Midbrain (tissue), 1 donor: ENCODE measurements at places on chromosomes 7 and 10.
A peak's percentile ranks its signal among the peaks of the same experiment; 100 is the strongest.

DNA sequence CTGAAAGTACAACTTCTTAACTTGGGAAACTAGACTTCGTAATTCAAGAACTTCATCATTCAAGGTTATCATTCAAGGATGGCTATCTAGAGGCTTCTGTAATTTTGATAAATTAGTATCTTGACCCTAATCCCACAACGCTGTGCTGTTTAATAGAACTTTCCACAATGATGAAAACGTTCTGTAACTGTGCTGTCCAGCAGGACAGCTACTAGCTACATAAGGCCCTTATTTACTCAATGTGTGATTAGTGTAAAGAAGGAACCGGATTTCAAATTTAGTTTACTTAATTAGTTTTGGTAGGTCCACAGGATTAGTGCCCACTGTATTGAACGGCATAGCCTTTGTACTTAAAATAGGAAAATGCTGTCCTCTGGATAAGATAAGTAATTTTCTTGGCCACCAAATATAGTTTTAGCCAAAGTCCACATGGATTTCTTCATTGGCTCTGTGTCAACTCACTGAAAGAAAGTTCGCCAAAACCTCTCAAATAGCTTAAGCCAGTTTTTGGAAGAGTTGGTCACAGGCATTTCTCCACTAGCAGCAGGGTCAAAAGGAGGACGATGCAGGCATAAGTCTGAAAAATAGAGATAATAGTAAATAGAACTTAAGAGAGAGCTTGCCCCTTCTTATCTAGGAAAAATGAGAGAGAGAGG, 17.3 kb downstream of the DGKI start:
- no peak for DNase-seq

DNA sequence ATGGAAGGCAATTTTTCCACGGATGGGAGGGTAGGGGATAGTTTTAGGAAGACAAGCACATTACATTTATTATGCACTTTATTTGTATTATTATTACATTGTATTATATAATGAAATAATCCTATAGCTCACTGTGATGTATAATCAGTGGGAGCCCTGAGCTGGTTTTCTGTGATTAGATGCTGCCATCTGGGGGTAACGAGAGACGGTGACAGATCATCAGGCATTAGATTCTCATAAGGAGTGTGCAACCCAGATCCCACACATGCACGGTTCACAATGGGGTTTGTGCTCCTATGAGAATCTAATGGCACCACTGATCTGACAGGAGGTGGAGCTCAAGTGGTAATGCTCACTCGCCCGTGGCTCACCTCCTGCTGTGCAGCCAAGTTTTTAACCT, 103.9 kb upstream of the STK17A start:
- no peak for DNase-seq

- DNase-seq = no peak
These were observed 78.9 kb downstream of the ANLN start for GRCh38 chr7:36468370-36469101.

DNA sequence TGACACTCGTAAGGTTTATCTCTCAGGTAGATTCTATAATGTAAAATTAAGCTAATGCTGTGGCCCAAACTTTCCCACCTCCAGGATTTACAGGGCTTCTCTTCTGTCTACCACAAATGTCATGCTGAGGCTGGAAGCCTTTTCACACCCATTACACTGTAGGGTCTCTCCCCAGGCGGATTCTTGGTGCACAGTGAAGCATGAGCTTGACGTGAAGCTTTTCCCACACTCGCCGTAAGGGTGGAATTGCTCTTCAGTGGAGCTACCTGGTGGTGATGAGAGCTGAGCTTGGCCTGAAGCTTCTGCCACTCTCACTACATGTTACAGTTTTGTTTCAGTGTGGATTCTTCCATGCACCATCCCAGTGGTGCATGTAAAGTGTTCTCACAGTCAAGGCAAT, 11.4 kb downstream of the FAM200A start:
- no peak for DNase-seq

- DNase-seq = no peak
These were observed 12.2 kb upstream of the HNRNPF start for GRCh38 chr10:43421201-43421507.

- no peak for DNase-seq
These were observed 146.7 kb upstream of the SP4 start for GRCh38 chr7:21281193-21281592.

GRCh38 chr10:31317652-31318381, 1.2 kb upstream of the ZEB1 start:
- no peak for DNase-seq

GRCh38 chr7:106484562-106484961, 176.4 kb downstream of the CCDC71L start:
- no peak for DNase-seq

DNA sequence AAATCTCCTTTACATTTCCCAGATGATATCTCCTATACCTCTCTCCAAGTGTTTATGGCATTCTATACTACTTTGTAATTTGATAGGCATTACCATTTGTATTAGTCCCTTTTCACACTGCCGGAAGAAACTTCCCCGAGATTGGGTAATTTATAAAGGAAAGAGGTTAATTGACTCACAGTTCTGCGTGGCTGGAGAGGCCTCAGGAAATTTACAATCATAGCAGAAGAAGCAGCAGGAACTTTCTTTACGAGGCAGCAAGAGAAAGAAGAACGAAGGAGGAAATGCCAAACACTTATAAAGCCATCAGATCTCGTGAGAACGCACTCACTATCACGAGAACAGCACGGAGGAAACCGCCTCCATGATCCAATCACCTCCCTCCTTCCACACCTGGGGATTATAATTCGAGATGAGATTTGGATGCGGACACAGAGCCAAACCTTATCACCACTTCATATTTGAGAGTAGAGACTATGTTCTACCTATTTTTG, 1194.6 kb downstream of the SORCS1 start:
- no peak for DNase-seq

DNA sequence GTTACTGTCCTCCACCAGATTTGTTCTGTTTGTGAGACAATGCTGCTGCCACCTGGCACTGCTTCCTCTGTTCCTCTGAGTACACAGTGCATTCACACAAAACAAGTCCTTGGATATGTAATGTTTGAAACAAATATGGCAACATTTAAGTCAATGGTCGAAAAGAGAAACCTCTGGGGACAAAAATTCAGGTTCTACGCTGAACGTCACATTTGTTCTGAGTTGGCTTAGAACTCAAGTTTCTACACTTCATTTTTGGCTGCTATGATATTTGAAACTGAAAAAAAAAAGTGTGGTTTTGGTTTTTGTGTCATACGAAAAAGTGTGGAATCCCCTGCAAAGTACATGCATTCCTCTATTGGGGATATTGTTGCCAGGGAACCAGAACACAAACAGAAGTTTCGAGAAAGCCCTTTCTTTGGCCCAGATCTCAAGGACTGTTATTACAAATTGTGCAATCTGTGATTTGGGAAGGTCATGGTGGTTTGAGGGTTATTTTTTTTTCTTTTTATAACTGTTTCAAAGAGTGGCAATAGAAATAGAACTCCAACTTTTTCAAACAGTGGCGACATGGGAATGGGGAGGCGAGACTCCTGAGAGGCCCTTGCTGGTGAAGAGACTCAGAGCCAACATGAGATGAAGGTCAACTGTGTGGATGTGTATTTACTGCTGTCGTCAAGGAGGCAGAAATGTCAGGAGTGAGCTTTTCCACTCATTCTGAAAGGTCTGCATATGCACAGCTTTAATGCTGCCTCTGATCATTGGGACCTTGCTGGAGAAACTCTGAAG, 127.5 kb downstream of the CUBN start:
- DNase-seq = no peak

- DNase-seq = no peak
These were observed 22.6 kb upstream of the PSAP start for GRCh38 chr10:71873582-71874211.

- no peak for DNase-seq
These were observed 513.0 kb upstream of the TEX47 start for GRCh38 chr7:89308535-89308934.

GRCh38 chr7:82319674-82320118, 123.9 kb downstream of the CACNA2D1 start:
- peak; percentile 74 for DNase-seq

GRCh38 chr10:125637496-125637895, 45.5 kb downstream of the TEX36 start:
- DNase-seq = no peak

DNA sequence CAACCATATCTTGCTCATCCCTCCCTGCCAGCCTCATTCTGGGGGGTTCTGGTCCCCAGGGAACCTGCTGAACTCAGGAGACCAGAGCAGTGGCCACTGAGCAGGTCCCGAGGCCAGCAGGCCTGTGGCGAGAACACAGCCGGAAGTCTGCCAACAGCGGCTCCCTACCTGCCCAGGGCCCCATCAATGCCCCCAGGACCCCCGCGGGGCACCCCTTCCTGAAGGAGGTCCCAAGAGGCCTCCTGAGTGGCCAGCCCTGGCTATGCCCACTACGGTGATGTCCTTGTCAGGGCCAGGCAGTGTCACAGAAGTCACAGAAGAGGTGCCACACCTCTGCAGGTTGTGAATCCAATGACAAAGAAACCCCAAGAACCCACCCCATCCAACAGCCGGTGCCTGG, 58.9 kb downstream of the CAMK2B start:
- DNase-seq = no peak

GRCh38 chr7:92461027-92462003, 14.0 kb downstream of the GATAD1 start:
- DNase-seq = peak; percentile 13

DNA sequence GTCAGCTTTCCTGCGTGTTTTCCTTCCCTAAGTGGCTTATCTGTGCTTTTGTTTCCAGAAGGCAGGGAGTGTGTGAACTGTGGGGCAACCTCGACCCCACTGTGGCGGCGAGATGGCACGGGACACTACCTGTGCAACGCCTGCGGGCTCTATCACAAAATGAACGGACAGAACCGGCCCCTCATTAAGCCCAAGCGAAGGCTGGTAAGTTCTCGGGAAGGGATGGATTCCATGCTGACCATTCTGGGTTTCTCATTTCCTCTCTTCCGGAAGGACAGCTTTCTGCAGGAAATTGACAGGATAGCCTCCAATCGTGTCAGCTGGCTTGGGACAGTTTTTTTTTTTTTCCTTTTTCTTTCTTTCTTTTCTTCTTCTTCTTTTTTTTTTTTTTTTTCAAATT, 9.4 kb downstream of the GATA3 start:
- no peak for DNase-seq

- DNase-seq = no peak
These were observed 634 bp upstream of the HOXA7 start for GRCh38 chr7:27156916-27157701.

DNA sequence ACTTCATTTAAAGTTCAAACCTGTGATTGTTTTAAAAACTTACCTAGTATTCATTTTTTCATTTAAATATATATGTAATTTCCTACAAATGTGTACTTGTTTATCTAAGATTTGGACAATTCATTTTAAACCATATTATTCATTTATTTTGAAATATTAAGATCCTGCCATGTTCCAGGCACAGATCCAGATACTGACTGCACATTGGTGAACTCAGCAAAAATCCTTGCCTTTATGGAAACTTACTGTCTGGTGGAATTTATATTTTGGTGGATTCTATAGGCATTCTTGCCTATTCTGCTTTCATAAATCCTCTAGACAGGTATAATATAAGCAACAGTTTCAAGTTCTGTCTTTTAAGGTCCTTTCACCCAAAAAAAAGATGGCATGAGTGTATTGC, 48.3 kb upstream of the RPA3 start:
- no peak for DNase-seq

DNA sequence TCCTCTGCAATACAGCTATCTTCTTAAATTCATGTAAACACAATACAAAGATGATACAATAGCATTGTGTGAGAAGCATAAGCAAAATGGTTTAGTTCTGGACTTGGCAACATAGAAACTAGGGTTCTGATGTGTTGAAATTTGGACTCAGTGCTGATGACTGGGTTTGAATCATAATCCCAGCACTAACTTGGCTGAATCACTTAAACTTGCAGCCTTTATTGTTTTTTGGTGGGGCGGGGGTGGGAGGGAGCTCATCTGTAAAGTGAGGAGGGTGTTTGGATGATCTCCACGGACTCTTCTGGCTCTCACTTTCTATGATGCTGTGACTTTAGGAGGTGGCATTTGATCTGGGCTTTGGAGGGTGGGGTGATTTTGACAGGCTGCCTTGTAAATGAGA, 158.2 kb downstream of the WNT2 start:
- no peak for DNase-seq

DNA sequence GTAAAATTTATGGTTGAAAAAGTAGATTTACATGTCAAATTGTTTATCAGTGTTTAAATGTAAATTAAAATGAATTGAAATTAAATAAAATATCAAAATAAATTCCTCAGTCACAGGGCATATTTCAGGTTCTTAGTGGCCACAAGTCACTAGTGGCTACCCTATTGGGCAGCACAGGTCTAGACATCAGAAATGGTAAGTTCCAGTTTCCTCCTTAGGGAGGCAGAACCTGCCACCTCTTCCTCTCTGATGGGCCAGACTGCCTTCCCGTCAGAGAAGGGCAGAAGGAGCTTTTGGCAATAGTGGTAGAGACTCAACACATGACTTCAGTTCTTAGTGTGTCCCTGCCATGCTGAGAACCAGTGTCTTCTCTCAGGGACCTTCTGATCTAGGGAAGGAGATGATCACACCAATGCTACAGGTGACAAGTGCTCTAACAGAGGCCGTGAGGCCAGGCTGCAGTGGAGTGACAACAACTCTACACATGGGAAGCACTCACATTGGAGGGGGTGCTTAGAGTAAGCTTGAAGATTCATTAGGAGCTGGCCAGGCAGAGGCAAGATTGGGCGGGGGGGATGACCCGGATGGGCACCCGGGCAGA, 14.4 kb upstream of the PCBD1 start:
- no peak for DNase-seq

GRCh38 chr10:84510121-84510520, 181.7 kb downstream of the CCSER2 start:
- no peak for DNase-seq

- no peak for DNase-seq
These were observed 29.5 kb upstream of the LEP start for GRCh38 chr7:128211626-128212025.

- no peak for DNase-seq
These were observed 339.9 kb downstream of the DNAJB6 start for GRCh38 chr7:157676456-157677255.

- DNase-seq = no peak
These were observed 1.7 kb downstream of the NYAP1 start for GRCh38 chr7:100485471-100485876.

- no peak for DNase-seq
These were observed 12.9 kb downstream of the AGK start for GRCh38 chr7:141563956-141564623.

- no peak for DNase-seq
These were observed 43.4 kb upstream of the C1GALT1 start for GRCh38 chr7:7138897-7139296.

DNA sequence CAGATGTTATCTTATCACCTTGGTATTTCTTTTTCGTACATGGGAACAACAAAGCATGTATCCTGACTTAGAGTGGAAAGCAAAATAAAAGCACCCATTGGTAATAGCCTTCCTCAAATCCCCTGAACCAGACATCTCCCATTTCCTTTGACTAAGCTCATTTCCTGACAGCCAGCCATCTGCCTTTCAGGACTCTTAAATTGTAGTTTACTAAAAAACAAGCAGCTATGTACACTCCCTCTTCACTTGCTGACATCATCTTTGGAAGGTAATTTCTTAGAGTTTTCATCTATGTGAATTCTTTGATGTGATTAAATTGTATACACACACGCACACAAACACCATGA, 40.7 kb downstream of the ARL4A start:
- no peak for DNase-seq

GRCh38 chr10:130368761-130369560, 232.8 kb downstream of the GLRX3 start:
- DNase-seq = no peak
